ENCODE measurements at places on chromosomes 2 and 18. TPM values are rescaled to one million over a fixed set of nuclear protein-coding genes. Genes with fewer than 3 reads are reported as not detected.

Gene MEX3C
- total RNA-seq: 76.3 TPM

DNA sequence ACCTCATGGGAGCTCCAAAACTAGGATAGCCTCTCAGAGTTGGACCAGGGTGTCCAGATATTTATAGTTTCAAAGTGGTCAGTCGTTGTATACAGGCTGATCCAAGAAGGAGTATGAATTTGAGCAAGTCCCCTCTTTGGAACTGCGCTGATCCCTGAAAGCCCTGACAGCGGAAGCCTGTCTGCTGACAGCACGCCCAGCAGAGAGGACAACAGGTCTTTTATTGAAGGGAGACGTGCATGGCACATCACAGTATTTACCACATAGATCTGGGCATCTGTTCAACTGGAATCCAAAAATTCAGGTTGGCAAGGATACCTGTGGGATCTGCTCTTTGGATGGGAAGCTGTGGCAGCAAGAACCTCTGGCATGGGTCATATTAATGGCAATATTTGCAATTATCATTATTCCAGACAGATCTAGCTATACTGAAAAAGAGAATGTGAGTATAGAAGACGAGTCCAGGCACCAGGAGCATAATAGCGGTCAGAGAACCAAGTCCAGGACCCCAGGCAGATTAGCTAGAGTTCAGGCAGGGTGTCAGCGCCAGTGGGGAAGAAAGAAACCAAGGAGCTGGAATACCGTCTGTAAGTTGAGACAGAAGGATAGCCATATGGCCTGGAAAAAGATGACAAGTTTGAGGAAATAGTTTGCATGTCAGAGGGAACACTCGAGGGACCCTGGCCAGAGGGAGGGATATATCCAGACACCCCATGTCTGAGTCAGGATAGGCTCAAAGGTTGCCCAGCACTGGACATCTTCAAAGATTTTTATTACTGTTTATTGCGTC, 260.4 kb upstream of the FANCL start:
- DNase-seq: peak; percentile 41

GRCh38 chr2:10572701-10573100, 117.1 kb downstream of the NOL10 start:
- no peak for DNase-seq

- DNase-seq: peak; percentile 96
Observed at GRCh38 chr2:32039447-32040219, at the start of gene DPY30. Gene DPY30 (minus strand): TSS chr2:32039805. CDS start chr2:32039456, 349 bp downstream.

DNA sequence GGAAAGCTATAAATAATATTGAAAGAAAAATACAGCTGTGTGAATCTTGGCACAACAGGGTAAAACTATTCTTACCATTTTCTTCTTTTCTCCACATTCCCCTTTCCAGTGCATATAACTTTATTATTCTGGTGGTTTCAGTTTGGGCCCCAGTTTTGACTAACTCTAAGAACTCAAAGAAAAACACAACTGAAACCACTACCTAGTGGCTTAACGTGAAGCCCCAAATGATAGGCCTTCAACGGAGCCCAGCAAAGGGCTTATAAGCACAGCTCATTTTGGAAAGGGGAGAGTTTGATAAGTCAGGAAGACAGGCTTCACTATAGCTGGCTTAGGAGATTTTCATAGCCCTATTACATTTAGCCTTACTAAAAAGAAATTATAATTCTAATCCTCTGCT, 62.4 kb downstream of the PPP1R1C start:
- DNase-seq: no peak

GRCh38 chr2:118737684-118738083, 109.8 kb downstream of the EN1 start:
- DNase-seq: no peak

All from SK-MEL-5 (cell line).